ENCODE measurements at places on chromosomes 1 and 21.

DNA sequence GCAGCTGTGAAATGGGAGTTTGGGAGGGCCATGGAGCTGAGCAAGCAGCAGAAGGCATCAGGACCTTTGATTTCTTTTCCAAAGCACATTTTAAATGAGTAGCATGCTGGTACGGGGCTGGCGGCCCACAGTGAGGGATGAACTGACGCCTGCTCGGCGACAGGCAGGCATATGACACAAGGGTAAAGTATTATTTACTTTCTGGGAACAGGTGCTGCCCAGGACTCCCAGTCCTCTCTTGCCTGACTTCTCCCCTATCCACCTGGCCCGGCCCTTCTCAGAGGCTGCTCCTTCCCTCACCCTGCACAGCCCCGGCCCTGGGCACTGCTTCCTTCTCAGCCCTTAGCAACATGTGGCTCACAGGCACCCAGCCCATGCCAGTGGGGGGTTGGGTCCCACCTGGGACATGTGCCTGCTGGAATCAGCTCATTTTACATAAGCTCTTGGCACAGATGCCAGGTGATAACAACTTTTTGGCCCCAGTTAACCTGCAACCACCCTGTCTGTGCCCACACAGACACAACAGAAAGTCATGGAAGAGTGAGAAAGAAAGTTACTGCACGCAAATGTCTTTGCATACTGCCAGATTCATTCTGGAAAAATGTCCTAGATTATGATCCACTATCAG is 112.3 kb upstream of the GADD45A start:
- DNase-seq: no peak

- no peak for DNase-seq
Measured at GRCh38 chr1:240652961-240653409, 41.0 kb upstream of the GREM2 start.

DNA sequence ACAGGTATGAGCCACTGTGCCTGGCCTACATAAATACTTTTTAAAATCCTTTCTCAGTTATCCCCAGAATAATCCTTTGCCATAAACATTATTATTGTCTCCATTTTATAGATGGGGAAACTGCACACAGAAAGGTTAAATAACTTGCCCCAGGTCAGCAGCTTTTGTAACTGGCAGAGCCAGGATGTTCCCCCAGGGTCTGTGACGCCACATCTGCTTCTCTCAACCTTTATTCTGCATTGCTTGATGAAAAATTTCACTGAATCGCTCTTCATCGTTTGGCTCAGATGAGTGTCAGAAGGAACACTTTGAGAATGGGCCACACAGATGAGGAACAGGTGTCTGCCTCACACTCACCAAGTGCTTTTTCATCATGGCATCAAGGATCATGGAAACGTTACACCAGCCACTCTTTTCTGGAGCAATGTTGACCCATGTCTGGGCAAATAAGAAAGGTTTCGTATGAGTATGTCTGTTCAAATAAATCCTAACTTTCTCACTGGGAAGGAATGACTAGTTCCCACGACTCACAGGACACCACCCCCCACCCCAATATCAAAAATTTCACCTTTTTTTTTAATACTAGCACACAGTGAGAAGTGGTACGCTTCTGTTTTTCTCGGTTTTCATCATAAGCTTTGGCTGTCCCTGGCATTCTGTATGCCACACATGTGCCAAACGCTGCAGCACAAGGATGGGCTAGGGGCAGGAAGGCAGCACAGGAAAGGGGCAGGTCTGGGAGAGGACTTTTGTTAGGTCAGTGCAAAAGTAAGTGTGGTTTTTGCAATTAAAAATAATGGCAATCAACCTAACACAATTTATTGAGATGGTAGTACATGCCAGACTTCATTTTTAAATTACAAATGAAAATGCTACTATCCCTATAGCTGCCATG is 9.0 kb upstream of the PTGFRN start:
- DNase-seq: no peak

DNA sequence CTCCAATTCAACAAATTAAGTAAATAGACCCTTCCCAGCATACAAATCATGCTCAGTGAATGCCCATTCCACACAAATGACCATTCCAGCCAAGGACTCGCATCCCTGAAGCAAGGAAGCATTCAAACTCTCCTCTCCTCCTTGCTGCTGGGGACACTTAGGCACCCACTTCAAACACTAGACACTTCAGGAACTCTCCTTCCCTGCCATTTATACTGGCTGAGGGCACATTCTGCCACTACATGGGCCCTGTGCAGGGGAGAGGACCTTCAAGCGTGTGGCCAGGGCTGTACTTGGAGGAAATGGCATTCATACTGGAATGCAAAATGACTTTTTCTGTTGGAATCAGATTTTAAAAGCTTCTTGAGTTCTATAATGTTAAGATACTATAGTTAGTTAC is 22.3 kb downstream of the GJA5 start:
- no peak for DNase-seq

DNA sequence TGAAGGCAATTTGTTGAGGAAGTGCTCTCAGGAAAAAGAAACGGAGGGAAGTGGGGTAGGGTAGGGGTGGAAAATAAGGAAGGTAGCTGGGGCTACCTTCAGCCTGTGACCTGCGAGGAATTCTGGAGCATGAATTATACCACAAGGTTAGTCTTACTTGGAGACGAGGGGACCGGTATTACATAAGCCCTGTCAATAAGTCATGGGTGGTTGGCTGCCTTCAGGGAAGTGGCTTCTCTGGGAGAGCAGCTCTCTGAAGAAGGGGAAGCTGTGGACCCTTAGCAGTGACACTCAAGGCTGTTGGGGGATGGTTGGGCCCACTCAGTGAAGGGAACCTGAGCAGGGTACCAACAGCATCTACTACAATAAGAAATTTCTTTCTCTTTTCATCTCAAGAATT is 111.3 kb downstream of the TNFSF18 start:
- no peak for DNase-seq

DNA sequence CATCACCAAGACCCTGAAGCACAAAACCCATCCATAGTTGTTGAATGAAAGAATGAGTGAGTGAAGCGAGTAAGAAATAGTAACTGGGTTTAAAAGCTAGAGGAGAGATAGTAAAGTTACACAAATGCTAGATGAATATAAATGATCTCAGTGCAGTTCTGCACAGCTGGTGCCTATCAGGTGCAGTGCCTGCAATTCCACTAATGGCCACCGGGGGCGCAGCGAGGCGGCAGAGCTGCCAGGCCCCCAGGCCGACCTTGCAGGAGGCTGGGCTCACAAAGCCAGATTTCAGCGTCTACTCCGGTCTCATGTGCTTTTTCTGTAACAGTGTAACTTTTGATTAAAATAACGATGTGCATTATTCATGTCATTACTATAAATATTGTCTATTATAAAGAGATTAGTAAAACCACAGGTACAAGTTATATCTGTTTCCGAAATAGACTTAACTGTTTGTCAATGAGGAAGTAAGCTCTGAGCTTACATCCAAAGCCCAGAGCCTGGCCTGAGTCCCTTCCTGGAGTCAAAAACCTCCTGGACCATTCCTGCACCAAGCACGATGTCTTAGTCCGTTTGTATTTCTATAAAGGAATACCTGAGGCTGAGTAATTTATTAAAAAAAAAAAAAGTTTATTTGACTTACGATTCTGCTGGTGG is 477.6 kb downstream of the NPHP4 start:
- peak; percentile 65 for DNase-seq

DNA sequence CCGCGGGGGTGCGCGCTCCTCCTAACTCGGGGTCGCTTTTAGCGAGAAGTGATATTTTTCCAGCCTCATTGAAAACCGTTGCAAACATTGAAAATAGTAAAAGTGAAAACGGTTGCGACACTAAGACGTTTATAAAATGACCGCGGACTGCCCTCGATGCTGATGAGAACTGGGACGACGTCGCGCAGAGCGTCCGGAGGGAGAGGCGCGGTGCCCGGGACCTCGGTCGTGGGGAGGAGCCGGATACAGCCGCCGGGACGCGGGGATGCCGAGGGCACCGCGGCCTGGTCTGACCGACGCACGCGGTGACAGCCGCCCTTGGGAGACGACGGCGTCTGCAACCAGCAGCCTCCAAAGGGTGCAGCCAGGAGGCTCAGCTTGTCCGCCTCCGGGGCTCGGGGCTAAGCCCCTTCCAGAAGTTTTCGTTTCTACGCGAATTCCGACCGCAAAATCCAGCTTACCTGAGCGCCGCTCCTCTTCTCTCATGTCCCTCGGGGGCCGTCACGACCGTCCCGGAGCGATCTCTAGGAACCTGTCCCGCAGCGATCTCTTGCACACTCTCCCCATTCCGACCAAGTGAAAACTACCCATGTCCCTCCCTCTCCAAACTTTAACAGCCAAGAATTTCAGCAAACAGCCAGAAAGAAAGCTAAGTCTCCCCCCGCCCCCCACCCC is 144.4 kb upstream of the ETS2 start:
- DNase-seq: no peak

GRCh38 chr1:167685844-167686243 is 35.9 kb upstream of the MPZL1 start:
- DNase-seq: no peak

GRCh38 chr1:186925881-186926669 is 97.3 kb downstream of the PLA2G4A start:
- DNase-seq: no peak

GRCh38 chr1:109891930-109892329 is 18.7 kb upstream of the CSF1 start:
- no peak for DNase-seq

- no peak for DNase-seq
Measured at GRCh38 chr1:43174873-43175272, 2.7 kb downstream of the CFAP57 start.

- DNase-seq: no peak
Measured at GRCh38 chr1:185559151-185559550, 175.0 kb upstream of the HMCN1 start.

DNA sequence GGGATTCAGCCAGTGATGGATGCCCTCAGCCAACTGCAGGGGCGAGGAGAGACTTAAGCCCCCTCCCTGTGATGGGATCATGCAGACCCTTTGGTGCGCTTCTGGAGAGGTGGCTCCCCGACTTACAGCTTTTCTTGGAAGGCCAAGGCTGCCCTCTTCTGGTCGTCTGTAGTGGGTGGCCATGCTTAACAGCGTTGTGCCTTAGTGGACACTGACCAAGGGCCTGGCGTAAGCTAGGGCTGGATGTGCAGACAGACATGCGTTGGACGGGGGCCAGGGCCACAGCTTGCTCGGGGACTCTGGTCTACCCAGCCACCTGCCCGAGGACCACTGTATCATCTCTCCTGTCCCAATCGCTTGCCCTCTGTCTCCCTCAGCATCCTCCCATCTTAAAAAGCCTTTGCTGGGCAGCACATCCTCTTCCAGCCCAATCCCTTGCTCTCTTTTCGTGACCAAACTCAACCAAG is 5.5 kb downstream of the AZIN2 start:
- DNase-seq: peak; percentile 41

- no peak for DNase-seq
Measured at GRCh38 chr1:31689379-31689778, 14.4 kb downstream of the COL16A1 start.

DNA sequence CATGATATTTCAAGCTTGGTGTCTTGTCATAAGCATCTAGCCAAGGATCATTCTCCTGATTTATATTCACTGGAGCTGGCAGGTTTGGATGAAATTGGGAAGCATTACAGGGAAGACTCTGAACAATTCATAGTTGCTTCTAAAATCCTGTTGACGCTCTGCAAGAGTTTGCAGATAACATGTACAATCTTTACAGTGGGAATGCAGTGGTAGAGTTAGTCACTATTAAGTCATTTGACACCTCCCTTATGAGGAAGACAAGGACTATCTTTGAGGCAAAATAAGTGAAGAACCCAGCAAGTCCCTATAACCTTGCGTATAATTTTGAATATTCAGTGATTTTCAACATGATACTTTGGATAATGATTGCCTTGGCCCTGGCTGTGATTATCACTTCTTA is 45.3 kb upstream of the CRB1 start:
- DNase-seq: no peak

DNA sequence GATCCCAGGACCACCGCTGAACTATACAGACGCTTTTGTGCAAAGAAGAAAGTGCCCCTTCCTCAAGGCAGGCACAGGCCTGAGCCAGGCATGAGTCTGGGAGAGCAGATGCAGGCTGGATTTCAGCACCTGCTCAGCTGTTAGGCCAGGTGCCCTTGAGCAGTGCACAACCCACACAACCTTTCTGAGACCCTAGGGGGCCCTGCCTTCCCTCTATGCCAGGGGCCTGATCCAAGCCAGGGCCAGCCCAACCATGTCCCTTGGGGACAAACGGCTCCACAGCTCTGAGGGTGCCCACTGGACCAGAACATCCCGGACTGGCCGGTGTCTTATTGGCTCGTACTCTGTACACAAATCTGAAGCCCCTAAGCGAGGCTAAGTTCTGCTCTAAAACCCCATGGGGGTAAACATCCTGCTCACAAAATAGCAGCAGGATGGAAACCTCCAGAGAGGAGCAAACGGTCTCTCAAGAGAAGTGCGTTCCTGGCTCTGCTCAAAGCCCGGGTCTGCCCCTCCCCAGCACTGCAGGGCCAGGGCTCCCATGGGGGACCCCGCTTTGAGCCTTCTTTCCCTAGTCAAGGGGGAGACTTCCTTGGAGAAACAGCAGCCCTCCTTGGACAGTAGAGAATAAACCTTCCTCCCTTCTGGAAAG is 275.1 kb downstream of the NPHP4 start:
- no peak for DNase-seq

Data from CD4-positive, alpha-beta T cell treated with Interleukin-2 at 100 ng/mL for 4 hours (primary cell).